Frontal cortex (tissue), 4 donors: ENCODE measurements at places on chromosomes 6 and 20. TPM values are rescaled to one million over a fixed set of nuclear protein-coding genes. Genes with fewer than 3 reads are reported as not detected.

ADGRF1 gene
- total RNA-seq, result not detected

HIVEP2 gene
- 68.9 TPM for total RNA-seq

EYA2 gene
- 2.4 TPM for total RNA-seq

TMEM244 gene
- 1.2 TPM for total RNA-seq

ULBP2 gene
- total RNA-seq, result 5.3 TPM

AIF1 gene
- total RNA-seq, result 6.9 TPM

NT5E gene
- 8.2 TPM for total RNA-seq

SLC17A1 gene
- not detected for total RNA-seq

PTPRA gene
- total RNA-seq, result 135 TPM

ACOT8 gene
- 32.6 TPM for total RNA-seq

AGER gene
- total RNA-seq, result 0.82 TPM

NKAPL gene
- 3.7 TPM for total RNA-seq

SNAP91 gene
- total RNA-seq, result 108 TPM

GRM1 gene
- total RNA-seq, result 14.3 TPM

GGT7 gene
- 13.5 TPM for total RNA-seq

KCNS1 gene
- total RNA-seq, result 1.2 TPM

KIAA0408 gene
- total RNA-seq, result 107 TPM

ESF1 gene
- 17.1 TPM for total RNA-seq

MDC1 gene
- total RNA-seq, result 4.1 TPM

MUCL3 gene
- total RNA-seq, result not detected

VIP gene
- 4.1 TPM for total RNA-seq

MAFB gene
- 7.3 TPM for total RNA-seq

PLEKHG1 gene
- total RNA-seq, result 9.0 TPM

OCSTAMP gene
- total RNA-seq, result not detected

PSMA7 gene
- total RNA-seq, result 124 TPM

LRRN4 gene
- 0.41 TPM for total RNA-seq

OR2H2 gene
- not detected for total RNA-seq

PDE7B gene
- total RNA-seq, result 16.3 TPM

GSTA1 gene
- total RNA-seq, result not detected

ERVFRD-1 gene
- not detected for total RNA-seq

MAN1A1 gene
- total RNA-seq, result 24.9 TPM

SNX21 gene
- 15.5 TPM for total RNA-seq

SERAC1 gene
- total RNA-seq, result 17.5 TPM

MBOAT1 gene
- 7.3 TPM for total RNA-seq

DDAH2 gene
- 90.9 TPM for total RNA-seq

CST5 gene
- not detected for total RNA-seq

REPS1 gene
- 133 TPM for total RNA-seq

TMEM170B gene
- total RNA-seq, result 51.8 TPM

NTSR1 gene
- 4.9 TPM for total RNA-seq

LRFN2 gene
- total RNA-seq, result 24.1 TPM

SLC26A8 gene
- 5.7 TPM for total RNA-seq

GPSM3 gene
- total RNA-seq, result 0.41 TPM

KCNK5 gene
- under 0.01 TPM for total RNA-seq

NKX2-2 gene
- 0.41 TPM for total RNA-seq

TNXB gene
- total RNA-seq, result 4.5 TPM

WFDC10B gene
- total RNA-seq, result not detected

CST7 gene
- total RNA-seq, result not detected
